Activated naive CD4-positive, alpha-beta T cell treated with anti-CD3 and anti-CD28 coated beads, Interleukin-2, amount 50 U/mL, for 72 hours (primary cell): ENCODE measurements at places on chromosomes 5 and 9. TPM values are rescaled to one million over a fixed set of nuclear protein-coding genes. Genes with fewer than 3 reads are reported as not detected.

- DNase-seq, result no peak
These were observed 408.5 kb upstream of the GRAMD2B start for GRCh38 chr5:126014676-126015075.

DNA sequence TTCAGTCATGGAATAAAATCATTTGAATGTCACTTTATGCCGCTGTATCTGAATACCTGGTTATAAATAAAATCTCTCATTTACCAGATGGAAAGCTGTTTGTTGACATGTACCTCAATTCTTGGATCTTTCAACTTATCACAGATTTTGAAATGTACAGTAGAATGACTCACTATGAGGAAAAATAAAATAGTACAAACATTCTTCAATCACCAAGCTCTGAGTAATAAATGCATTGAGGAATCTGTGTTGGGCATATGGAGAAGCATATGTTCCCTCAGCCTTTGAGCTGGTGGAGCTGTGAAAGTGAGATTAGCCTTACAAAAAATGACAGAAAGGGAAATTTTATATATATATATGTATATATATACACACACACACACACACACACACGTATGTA is 175.4 kb downstream of the KIAA0825 start:
- DNase-seq, result no peak

- DNase-seq, result no peak
These were observed 43.1 kb downstream of the ZNF366 start for GRCh38 chr5:72464071-72464470.

- DNase-seq, result no peak
These were observed 2.3 kb downstream of the NTRK2 start for GRCh38 chr9:84671586-84672521.

DNA sequence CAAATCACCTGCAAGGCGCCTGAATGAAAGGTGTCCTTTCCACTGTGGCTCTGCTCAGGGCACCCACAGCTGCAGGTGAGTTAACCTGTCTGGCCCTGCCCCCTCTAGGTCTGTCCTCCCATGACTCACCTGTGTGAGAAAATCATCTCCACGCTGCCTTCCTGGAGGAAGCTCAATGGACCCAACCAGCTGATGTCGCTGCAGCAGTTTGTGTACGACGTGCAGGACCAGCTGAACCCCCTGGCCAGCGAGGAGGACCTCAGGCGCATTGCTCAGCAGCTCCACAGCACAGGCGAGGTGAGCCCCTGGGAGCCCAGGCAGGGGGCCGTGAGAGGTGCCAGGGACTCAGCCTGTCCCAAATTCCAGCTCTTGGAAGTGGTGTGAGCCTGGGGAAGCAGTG is 23.0 kb upstream of the CTSL start:
- no peak for DNase-seq

DNA sequence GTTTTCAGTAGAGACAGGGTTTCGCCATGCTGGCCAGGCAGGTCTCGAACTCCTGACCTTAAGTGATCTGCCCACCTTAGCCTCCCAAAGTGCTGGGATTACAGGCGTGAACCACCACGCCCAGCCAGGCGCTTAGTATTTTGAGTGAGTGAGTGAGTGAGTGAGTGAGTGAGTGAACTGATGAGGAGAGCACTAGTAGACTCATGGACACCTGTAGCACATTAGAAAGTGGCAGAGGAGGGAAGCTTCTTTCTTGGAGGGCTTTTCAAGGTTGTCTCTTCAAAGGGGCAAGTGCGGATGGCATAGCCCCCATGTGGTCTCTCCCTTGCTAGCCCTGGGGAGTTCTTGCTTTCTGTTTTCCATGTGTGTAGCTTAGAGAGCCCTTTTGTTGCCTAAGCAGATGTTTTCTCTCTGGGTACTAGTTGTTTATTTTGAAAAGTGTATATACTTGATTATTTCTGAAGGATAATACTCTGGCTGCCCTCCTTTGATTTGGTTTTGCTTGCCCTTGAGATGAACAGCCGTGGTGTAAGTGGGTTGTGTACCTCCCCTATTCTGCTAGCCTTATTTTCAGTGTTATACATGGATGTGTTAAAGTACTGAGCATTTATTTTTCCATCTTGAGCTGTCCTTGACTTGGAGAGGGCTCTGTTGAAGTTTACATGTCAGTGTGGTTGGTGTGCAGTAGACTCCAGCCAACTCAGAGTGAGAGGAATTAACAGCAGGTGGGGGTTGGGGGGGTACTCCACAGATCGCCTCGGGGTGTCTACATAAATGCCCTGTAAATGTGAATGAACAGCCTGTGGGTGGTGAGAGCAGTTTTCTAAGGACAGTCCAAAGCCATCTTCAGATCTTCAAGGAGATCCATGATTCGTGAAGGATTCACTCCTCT is 35.5 kb downstream of the PRRC2B start:
- DNase-seq, result no peak

Gene SPAG8
- total RNA-seq, result 1.3 TPM

Gene IFNB1
- total RNA-seq, result 0.46 TPM
